ENCODE measurements at places on chromosomes 11 and 22.

- DNase-seq, result no peak
Measured at GRCh38 chr11:34234086-34234740, 123.6 kb downstream of the ABTB2 start.

DNA sequence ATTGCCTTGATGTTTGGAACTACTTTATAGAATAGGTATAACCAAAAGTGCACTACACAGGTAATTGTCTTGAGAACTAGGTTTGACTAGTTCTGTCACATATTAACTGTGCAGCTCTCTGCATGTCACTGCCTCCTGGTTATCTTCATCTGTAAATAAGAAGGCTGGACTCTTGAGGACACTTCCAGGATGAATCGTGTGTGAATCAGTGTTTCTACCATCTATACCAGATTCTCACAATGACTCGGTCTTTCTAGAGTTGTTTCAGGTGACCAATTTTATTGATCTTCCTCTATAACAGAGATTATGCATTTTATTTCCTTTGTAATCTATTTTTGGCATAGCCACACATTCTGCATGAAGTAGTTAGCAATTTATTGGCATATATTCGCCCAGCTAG, 1181.0 kb upstream of the TENM4 start:
- no peak for DNase-seq

DNA sequence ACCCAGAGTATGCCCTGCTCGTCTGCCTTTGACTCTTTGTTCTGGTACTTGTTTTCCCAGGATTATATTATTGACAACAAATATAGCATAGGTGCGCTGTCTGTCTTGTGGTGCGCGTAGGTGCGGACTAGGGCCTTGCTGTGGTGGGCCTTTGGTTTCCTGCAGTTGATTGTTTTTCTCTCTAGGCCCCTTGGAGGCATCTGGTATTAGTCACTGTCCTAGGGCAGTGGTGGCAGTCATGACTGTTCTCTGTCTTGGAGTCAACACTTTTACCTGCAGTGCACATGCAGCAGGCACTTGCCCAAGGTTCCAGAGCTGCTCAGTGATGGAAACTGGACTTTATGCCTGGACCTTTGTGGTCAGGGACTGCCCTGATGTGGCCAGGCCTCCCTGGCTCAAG, 18.6 kb downstream of the PPP6R2 start:
- no peak for DNase-seq

GRCh38 chr22:31650391-31650790, 11.6 kb downstream of the PISD start:
- no peak for DNase-seq

DNA sequence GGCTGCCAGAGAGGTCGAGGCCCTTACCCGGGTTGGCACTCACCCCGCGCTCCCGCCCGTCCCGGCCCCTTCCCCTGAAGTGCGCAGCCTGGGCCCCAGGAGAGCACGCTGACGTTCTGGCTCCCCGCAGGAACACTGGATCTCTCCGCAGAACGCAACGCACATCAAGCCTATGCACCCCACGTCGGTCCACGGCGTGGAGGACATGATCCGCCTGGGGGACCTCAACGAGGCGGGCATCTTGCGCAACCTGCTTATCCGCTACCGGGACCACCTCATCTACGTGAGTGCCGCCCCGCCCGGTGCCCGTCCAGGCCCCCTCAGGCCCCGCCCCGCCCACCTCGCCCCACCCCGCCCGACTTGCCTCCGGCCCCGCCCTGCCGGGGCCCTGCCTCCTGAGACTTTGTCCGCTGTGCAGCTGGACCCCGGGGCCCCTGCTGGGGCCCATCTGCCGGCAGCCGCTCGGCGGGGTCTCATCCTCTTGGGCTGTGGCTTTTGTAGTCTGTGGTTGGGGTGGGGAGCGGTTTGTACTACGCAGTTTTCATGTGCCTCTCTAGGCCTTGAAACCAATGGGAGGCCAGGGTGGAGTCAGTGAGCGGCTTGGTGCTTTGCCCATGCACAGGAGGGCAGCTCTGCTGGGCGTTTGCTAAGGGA, 19.7 kb downstream of the MYO7A start:
- DNase-seq, result no peak

Data from NCI-H187 treated with DMSO at 0.1 percent for 48 hours (cell line).